ENCODE measurements at places on chromosomes 6 and 20. TPM values are rescaled to one million over a fixed set of nuclear protein-coding genes. Genes with fewer than 3 reads are reported as not detected.

DNA sequence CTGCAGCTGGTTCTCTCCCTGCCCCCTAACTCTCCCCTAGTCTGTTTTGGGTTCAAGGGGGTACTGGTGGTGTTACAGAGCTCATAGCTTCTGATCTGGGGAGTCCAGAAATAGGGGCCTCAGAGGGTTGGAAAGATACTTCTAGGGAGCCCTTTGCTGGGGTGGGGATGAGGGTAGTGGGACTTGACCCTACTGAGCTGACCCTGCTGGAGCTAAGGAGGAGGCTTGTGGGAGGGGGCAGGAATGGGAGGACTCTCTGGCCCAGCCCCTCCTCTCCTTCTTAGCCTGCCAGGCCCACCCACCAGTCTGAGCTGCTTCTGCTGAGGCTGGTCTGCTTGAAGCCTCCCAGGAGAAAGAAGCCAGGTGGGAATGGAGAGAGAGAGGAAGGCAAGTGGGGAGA lies at the start of gene EGFL8:
EGFL8 (plus strand) TSS at position 301 of the 400 bp plus-strand sequence. CDS start 1,571 bp downstream, outside the sequence.
- DNase-seq, result no peak

- no peak for DNase-seq
These were observed 6.1 kb downstream of the COL21A1 start for GRCh38 chr6:56241124-56241802.

- no peak for DNase-seq
These were observed 321.8 kb upstream of the RNF217 start for GRCh38 chr6:124640432-124640831.

DNA sequence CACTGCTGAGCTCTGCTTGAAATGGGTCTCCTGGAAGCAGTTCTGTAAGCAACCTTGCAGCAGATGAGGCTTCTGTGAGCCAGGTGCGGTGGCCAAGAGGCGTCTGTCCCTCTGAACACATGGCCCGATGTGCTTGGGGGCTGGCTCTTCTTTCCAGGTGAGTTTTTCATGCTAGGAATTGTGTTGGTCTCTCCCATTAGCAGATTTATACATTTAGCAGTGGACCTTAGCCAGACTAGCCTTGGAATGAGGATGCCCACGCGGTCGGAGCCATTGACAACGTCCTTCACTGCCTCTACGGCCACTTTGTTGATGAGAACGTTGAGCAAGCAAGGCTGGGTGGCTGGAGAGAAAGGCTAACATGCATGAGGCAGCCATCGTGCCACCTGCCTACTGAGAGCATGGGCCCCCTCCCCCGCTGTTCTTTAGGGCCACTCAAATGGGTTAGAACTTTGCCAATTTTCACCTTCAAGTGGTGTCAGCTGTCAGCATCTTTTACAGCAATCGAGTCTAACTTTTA lies 33.5 kb downstream of the ERMARD start:
- DNase-seq, result no peak

The B3GALT4 gene
- 8.4 TPM for total RNA-seq

The TBC1D20 gene
- 24.2 TPM for total RNA-seq

The PIM1 gene
- 93.3 TPM for total RNA-seq

Data from PC-3 (cell line).